Stimulated activated CD4-positive, alpha-beta T cell treated with anti-CD3 and anti-CD28 coated beads, Interleukin-1b, Interleukin-23, amount 100 ng/mL, for 4 hours (primary cell): ENCODE measurements at places on chromosomes 1 and 21.

DNA sequence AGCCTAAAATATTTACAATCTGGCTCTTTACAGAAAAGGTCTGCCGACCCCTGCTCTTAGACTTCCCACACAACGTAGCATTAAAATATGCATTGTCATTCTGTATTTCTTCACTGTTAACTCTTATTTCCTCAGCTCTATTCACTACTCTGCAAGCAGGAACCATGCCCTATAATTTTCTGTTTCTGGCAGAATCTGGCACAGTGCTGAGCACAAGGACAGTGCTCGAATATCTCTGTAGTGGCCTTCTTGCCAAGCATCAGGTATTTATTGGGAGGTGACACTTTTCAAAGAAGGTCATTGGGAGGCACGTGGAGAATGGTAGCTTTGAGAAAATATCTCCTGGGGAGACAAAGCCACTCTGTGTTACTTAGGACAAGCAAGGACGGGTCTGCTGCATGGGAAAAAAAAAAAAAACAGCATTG lies 77.9 kb downstream of the PSMG1 start:
- no peak for DNase-seq

GRCh38 chr21:44611551-44611950 lies 328 bp upstream of the KRTAP10-8 start:
- no peak for DNase-seq

GRCh38 chr1:88302843-88303486 lies 381.1 kb upstream of the PKN2 start:
- DNase-seq = no peak

GRCh38 chr1:231842441-231842840 lies 215.9 kb downstream of the DISC1 start:
- DNase-seq = no peak

GRCh38 chr1:22500058-22500457 lies 48.4 kb downstream of the ZBTB40 start:
- DNase-seq = no peak

DNA sequence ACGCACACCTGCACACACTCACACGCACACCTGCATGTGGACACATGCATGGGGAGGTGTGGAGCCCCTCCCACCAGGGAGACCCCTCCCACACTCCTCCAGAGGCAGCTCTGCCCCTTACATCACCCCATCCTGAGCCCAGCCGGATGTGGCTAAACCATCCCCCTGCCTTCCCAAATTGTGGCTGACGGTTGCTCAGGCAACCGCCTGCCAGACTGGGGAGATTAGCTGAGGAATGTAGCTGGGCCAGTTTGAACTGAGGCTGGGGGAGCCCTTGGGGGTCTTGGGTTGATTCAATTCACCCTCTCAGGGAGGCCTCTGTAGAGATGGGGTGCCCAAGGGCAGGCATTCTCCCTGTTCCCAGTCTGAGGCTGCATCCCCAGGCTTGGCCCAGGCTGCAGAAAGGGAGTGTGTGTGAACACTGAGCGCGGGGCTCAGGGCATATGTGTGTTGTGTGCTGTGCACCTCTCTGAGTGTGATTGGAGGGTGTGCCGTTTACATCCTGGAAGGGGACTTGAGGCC lies 12.9 kb downstream of the PTPRU start:
- DNase-seq = no peak

DNA sequence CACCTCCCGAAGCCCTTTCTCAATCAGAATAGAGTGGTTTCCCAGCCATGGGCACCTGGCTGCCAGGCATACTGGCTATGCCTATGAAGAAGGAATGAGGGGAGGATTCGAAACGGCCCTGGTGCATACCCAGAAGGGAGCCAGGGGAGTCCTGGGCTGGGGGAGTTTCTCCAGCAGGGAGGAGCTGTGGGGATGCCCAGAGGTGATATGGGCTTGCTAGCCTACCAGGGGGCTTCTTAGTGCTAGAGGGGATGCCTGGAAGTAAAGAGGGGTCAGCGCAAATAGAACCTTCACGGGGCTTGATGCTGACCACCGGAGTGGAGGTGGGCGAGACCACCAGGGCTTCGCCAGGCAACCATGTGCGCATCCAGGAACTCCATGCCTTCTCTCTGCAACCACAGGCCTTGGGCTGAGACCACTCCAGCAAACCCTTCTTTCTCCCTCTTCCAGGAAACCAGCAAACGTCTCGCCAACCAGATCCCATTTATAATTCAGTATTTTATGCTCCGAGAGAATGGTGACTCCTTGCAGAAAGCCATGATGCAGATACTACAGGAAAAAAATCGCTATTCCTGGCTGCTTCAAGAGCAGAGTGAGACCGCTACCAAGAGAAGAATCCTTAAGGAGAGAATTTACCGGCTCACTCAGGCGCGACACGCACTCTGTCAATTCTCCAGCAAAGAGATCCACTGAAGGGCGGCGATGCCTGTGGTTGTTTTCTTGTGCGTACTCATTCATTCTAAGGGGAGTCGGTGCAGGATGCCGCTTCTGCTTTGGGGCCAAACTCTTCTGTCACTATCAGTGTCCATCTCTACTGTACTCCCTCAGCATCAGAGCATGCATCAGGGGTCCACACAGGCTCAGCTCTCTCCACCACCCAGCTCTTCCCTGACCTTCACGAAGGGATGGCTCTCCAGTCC lies 18.2 kb upstream of the MX1 start:
- no peak for DNase-seq

GRCh38 chr1:93528412-93528811 lies 80.5 kb downstream of the FNBP1L start:
- no peak for DNase-seq

- no peak for DNase-seq
These were observed 10.1 kb downstream of the CHD1L start for GRCh38 chr1:147252540-147252939.

DNA sequence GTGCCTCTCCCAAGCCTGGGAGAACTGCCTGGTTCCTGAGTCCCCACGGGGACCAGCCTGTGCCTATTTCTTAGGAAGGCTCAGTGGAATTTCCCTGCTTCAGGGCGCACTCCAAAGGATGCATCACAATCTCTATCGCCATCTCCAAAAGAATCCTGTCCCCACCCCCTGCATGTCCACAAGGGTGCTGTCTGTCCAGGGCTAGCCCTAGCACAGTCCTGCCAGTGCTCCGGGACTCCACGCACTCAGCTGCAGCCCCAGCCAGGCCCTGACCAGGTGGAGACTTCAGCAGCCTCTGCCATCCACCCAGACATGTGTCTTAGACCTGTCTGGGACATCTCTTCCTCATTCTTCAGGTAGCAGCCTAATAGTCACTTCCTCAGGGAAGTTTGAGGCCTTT lies 199.7 kb downstream of the GRIK3 start:
- no peak for DNase-seq

DNA sequence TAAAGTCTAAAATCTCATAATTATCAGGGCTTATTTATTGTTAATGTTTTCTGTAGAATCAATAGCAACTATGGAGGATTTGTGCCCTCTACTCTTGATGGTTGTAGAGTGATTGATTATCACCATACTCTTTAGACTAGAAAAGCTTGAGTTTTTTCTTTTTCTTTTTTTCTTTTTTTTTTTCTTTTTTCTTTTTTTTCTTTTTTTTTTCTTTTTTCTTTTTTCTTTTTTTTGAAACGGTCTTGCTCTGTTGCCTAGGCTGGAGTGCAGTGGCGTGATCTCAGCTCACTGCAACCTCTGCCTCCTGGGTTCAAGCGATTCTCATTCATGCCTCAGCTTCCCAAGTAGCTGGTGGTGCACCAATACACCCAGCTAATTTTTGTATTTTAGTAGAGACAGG lies 29.7 kb downstream of the TOR1AIP1 start:
- DNase-seq = no peak

DNA sequence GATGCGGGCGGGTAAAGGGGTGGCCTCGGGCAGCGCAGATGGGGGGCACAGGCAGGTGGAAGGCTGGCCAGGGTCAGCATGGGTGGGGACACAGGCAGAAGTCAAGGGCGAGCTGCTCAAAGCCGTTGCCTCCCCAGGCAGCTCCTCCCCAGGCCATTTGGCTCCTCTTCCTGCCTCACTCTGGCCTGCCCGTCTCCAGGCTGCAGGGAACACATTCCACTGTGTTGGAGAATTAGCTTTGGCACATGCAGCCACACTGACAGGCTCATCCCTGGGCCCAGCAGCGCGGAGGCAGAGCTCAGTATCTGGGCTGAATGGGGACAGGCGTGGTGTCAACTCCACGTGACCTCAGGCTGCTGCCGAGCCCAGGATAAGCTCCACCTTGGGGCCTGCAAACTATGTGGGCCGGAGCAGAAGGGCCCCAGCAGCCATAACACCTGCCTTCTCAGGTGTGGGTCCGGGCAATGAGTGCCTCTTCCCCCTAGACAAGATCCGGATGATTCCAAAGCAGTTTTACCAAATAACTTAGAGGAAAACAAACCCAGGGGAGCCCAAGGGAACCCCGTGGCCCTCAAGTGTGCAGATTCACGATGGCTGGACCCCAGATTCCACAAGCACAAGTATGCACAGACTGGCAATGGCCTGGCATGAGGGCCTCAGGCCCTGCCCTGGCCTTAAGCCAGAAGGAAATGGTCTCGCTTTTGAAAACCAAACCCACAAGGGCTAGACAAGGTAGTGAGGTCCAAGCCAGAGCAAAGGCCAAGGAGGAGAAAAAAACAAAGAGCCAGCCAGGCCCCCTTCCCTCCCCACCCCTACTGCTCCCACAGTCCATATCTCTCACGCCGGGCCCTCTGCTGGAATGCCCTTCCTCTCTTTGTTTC lies 40.2 kb downstream of the HSPG2 start:
- DNase-seq = no peak

DNA sequence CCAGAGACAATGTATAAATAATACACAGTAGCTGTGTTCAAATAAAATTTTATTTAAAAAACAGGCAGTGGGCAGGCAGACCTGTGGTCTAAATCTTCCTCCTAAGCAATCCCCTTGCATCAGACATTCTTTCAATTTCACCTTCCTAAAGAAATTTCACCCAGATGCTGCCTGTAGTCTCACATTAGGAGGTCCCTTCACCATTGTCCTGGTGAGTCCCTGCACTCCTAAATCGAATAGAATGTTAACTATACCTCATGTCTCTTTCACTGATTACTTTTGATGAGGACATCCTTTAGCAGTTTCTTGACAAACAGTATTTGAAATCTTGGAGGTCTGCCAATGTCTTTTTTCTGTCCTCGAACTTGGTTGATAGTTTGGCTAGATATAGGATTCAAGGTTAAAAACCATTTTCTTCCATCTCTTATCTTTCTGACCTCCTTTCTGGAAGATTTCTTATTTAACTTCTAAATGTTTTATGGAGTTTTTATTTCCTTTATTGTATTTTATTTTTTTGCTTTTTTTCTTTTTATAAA lies 77.5 kb downstream of the LPGAT1 start:
- no peak for DNase-seq

DNA sequence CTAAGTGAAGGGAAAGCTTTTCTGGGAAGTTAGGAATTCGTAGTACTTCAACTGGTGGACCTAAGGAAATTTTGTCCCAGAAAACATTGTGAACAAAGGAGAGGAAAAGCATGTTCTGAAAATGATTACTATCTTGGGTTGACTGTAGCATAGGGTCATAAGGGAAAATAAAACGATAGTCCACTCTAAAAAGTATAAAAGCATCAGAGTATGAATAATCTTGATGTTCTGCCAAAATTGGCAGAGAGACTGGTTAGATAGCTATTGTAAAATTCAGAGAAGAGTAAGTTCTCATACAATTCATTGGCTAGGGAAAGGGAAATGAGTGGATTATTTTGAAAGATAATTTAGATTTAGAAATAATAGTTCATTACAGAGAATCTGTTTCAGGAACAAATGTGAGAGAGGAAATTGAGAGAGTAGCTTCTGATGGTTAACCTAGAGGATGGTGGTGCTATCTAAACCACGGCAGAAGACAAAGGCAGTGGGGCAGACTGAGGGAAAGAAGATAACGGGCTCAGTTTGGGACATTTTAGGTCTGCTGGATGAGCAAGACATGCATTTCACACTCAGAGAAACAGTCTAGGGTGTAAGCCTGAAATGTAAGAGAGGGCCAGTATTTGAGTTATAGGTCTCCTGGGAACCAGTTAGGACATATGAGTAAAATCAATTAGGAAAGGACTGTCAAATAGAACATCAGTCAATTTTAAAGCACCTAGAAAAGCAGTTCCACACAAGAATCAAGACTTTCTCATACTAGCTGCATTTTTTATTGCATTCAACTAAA lies 799.3 kb upstream of the CXADR start:
- no peak for DNase-seq

GRCh38 chr21:45830221-45830640 lies 151.3 kb upstream of the COL6A1 start:
- no peak for DNase-seq

DNA sequence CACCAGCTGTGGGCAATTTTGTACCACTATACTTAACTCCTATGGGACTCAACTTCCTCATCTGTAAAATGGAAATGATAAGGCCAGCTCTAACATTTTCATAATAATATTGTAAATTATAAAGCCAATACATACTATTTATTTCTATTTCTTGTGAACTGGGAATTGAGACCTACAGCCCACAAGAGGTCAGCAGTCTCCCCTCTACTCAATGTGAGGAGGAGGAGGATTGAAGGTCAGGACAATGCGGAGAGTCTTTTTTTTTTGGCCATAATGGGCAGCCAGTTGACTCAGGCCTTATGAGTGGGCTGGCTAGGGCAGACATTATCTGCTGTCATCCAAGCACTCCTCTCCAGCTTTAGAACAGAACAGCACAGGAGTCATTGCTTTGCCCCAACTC lies 90.5 kb downstream of the NUF2 start:
- no peak for DNase-seq

DNA sequence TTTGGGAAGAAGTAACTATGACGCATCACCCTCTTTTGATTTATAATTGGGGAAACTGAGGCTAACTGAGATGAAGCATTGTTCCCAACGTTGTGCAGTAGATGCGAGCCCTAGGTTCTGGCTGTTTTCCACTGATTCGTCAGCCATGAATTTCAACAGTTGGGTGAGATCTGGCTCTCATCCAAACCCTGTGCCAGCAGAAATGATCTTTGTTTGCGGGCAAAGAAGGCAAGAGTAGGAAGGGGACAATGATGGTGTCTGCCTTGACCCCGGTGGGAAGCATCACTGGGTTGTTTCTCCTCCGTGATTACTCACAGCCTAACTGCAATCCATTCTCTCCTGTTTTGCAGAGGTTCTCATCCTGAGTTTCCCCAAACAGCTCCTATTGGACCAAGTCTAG lies 142.3 kb downstream of the MIS18A start:
- no peak for DNase-seq

- no peak for DNase-seq
These were observed 50.3 kb downstream of the HIVEP3 start for GRCh38 chr1:41868241-41868998.

GRCh38 chr1:64901663-64902062 lies 64.7 kb downstream of the JAK1 start:
- DNase-seq = no peak

DNA sequence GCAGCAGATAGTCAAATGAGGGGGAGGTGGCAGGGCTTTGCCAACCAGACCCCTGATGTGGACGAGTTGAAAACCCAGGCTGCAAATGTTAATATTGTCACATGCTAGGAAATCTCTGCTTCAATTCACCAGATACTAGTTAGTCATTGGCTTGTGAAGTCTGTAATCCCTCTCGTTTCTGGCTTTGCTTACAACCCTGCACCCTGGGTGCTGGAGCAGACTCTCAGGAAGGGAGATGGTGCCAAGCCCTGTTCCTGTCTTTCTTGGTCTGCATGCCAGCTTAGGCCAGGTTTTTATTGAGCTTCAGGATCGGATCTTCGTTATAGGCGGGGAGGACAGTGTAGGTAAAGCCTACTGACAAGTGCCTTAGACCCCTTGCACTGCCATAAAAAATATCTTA lies 53.3 kb downstream of the MDM4 start:
- DNase-seq = no peak
